ENCODE measurements at places on chromosomes 12 and 14.

GRCh38 chr12:24822121-24822899, 126.6 kb downstream of the BCAT1 start:
- DNase-seq = no peak

GRCh38 chr14:90400904-90401561, 4.2 kb downstream of the CALM1 start:
- DNase-seq = no peak

- DNase-seq = no peak
These were observed 117.6 kb downstream of the PRKD1 start for GRCh38 chr14:29810064-29810463.

DNA sequence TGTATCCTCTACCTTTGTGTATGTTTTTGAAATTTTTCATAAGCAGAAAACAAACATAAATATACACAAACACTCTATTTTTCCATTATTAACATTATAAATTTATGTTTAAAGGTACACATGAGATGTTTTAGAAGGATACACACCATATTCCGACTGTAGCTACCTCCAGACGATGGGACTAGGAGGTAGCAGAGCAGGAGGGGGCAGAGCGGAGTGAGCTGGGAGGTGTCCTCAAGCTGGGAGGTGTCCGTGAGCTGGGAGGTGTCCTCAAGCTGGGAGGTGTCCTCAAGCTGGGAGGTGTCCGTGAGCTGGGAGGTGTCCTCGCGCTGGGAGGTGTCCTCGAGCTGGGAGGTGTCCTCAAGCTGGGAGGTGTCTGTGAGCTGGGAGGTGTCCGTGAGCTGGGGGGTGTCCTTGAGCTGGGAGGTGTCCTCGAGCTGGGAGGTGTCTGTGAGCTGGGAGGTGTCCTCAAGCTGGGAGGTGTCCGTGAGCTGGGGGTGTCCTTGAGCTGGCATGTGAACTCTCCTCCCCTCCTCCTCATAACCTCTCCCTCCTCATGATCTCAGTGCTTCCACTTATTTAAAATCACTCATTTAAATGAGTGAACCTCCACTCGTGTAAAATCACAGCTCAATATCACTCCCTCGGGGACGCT, 346.9 kb upstream of the SFSWAP start:
- no peak for DNase-seq

- DNase-seq = no peak
These were observed 141.3 kb upstream of the PLEKHG7 start for GRCh38 chr12:92561543-92561899.

- DNase-seq = no peak
These were observed 5.7 kb downstream of the SDSL start for GRCh38 chr12:113427882-113428281.

DNA sequence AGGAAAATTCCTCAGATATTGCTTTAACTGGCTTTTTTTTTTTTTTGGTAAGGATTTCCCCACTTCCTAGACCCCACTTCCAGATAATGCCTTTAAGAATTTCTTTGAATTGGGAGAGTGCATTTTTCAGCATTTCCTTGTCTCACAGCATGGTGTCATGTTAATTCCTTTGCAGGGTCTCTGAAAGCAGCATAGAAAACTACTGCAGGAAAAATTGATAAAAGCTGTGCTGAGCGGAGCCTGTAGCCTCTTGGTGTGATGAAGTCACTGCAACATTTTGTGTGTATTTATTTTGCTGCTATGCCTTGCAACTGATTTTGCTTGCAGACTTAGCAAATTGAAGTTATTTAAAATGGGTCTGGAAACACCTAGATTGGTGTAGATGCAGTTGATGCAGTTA, 2.7 kb downstream of the ANO4 start:
- DNase-seq = no peak

DNA sequence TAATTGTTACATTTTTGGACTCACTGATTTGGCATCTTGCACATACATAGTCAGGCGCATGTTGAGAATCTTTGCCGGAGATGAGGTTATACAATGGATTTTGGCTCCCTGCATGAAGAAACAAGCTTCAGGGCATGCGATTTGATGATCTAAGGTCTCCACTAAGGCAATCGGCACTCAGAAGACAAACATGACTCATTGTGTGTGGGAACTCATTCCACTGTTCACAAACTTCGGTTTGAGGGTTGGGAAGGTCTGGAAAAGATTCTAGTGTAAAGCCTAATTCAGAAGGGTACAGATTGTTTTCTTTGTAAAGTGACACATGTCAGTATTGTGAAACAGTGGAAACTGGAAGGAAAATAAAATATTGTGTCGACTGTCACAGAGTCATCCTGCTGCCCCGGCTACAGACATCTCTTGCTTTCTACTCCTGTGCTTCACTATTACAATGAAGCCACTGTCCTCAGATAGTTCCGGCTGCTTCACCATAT, 192.6 kb upstream of the HMGA2 start:
- no peak for DNase-seq

- DNase-seq = no peak
These were observed 128.6 kb upstream of the PLEKHG7 start for GRCh38 chr12:92574051-92574783.

- no peak for DNase-seq
These were observed 620 bp downstream of the MMP17 start for GRCh38 chr12:131828671-131829355.

DNA sequence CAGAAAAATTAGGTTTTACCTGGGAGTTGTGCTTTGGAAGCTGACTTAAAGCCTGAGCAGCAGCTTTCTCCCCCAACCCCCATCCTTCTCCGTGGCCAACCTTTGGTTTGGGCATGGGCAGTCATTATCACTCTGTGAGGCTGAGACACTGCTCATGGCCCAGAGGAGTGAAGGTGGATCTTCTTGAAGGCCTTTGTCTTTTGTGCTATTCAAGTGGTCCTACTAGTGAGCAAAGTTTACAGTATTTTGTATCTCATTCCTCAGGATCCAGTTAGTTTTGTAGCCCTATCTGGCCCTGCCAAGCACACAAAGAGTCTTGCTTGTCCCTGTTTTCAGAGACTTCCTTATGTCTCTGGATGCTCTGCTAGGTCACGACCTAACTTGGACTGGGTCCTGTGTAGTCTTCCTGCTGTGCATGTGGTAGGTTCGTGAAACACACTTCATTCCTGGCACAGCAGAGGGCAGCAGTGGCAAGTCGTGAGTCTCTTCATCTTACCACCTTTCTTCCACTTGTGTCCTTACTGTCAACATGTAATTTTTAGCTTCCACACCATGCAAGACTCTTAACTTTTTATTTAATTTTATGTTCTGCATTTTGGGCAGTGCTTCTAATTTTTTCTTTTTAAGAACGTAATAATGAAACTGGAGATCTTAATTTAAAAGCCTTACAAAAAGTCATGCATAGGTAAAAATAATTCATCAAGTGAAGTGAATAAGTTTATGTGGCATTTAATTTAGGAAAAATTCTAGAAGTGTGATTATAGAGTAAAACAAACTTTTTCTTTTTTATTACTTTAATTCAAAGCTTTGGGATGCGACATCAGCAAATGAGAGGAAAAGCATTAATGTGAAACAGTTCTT, 53.7 kb downstream of the APAF1 start:
- DNase-seq = peak; percentile 24

DNA sequence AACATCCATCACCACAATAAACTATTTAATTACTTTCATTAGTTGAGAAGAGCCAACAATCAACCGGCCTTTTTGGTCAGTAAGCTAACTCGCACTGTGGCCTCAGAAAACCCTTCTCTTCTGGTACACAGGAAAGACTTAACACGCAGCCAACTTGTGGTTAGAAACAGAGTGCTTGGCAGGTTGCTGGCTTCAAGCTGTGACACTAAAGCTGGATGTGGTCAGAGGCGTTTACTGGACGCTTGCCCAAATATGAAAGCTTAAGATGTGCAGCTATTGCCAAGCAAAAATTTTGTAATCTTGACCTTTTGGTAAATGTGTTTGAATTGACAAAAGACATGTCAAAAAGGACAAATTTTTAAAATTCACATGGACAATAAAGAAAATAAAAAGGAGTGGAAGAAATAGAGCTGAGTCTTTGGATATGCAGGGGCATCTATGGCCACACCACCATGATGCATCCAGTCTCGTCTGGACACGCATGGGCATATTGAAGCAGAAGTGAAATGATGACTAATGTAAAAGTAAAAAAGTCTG, 2.6 kb upstream of the KLRK1 start:
- no peak for DNase-seq

- no peak for DNase-seq
These were observed 74.6 kb upstream of the BBS10 start for GRCh38 chr12:76422543-76423438.

GRCh38 chr12:124426594-124427555, 132.0 kb downstream of the RFLNA start:
- DNase-seq = no peak

DNA sequence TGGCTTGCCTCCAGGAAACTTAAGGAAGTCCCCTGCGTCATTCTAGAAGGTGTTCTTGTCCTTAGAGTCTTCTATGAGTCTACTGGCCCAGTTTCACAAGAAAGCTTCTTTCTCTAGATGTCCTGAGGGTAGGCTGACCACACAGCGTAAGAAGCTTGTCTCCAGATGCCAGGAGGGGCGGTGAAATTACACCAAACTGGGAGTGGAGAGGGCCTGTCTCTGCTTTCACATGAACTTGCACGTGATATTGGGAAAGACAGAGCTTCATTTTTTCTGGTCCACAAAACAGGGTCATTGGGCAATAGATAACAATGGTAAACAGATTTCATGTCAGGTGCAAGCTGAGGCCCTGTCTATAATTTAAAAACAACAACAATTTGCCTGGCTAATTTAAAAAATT, 85.7 kb upstream of the TBX3 start:
- DNase-seq = no peak

GRCh38 chr14:70917633-70918032, 10.4 kb downstream of the PCNX1 start:
- peak; percentile 28 for DNase-seq

- no peak for DNase-seq
These were observed 5.0 kb downstream of the TBX5 start for GRCh38 chr12:114400925-114401324.

- no peak for DNase-seq
These were observed 38.5 kb downstream of the NT5DC3 start for GRCh38 chr12:103802586-103802886.

GRCh38 chr14:30482276-30482675, 76.7 kb upstream of the G2E3 start:
- no peak for DNase-seq

DNA sequence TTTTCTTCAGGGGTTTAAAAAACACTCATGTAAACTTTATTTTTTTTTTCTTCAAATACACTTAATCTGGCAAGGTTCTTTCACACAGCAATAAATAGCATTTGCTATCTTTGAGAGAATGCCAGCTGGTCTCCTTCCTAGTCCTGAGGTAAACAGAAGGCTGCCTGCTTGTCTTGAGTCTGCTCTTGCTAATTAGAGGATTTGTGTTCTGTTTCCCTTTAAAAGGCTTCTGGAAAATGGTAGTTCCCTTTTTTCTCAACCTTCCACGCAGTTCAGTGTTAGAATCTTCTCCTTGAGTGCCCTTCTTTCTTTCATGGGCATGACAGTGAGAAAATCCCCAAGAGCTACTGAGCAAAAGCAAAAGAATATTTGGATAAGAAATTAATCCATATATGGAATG, 92.3 kb upstream of the DCN start:
- no peak for DNase-seq

GRCh38 chr12:16668198-16668597, 62.2 kb upstream of the LMO3 start:
- no peak for DNase-seq

GRCh38 chr12:6753772-6754356, 923 bp upstream of the MLF2 start:
- no peak for DNase-seq

DNA sequence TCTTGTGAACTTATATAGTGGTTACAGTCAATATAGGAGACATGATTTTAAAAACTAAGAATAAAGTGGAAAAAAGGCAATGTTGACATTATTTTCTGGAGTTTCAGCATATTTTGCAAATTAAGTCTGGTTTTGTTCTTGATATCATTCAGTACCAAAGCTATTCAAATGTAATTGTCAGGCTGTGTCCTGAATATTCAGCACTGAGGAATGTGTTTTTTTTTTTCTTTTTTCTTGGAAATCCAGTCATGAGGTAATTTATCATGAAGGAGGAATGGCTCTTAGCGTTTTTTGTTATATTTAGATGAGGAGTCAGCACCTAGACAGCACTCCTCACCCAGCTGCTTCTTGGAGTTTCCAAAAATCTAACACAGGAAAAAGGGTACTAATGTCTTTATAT, 225.5 kb downstream of the CCDC91 start:
- DNase-seq = no peak

DNA sequence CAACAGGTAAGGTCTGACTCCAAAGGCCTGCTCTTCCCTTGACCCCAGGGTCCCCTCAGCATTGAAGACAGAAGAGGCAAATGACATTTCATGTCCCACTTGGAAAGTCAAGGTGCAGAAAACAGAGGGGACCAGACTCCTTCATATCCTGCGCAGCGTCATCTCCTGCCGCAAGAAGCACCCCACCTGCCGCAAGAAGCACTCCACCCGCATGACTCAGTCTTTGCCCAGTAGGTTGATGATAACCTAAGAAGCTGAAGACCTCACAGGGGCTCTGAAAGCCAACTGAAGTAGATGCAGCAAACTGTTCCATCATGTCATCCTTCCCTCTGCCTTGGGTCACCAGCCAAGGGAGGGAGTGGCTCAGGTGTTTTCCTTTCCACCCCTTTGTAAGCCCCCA, 11.6 kb upstream of the SMUG1 start:
- no peak for DNase-seq

DNA sequence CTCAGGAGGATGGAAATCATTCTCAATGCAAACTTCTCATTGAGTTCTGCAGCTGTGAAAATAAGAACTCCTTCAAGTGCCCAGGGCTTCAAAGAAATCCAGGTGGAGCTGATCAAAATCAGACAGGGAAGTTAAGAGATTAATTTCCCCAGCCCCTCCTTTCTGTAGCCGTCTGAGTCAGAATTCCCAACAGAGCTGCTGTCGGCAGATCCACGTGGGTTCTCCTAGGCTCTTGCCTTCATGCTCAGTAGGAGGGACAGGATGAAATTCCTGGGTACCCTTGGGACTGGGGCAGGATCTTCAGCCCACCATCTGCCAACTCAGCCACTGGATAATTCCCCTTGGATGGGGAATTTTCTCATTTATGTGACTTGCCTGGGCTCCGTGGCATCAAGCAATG, 13.3 kb downstream of the TGFB3 start:
- no peak for DNase-seq

- no peak for DNase-seq
These were observed 35.3 kb downstream of the PITPNM2 start for GRCh38 chr12:123115409-123116121.

Measured in central memory CD4-positive, alpha-beta T cell (primary cell).